ENCODE measurements at places on chromosomes 11 and 22.

DNA sequence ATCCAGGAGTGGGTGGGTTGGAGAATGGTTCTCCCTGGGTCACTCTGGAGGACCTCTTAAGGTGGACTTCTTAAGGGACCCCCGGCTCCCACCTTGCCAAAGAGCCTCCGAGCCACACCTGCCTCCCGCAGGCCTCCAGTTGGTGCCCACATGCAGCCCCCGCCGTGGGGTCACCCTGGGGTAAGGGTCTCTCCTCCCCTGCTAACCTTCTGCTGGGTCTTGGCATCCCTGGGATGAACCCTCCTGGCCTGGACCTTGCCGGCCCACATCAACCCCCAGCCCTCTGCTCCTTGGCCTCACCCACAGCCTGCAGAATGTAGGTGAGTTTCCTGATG is 12.5 kb upstream of the MUC6 start:
- no peaks in the 10 kb centered on the region for H3K36me3 ChIP-seq
- no peak overlapping the region for H3K27ac ChIP-seq
- H3K4me3 ChIP-seq = no peak overlapping the region
- peaks cover 19% of the 10 kb centered on the region for H3K27me3 ChIP-seq
- peaks cover 2% of the 10 kb centered on the region for H3K4me1 ChIP-seq

DNA sequence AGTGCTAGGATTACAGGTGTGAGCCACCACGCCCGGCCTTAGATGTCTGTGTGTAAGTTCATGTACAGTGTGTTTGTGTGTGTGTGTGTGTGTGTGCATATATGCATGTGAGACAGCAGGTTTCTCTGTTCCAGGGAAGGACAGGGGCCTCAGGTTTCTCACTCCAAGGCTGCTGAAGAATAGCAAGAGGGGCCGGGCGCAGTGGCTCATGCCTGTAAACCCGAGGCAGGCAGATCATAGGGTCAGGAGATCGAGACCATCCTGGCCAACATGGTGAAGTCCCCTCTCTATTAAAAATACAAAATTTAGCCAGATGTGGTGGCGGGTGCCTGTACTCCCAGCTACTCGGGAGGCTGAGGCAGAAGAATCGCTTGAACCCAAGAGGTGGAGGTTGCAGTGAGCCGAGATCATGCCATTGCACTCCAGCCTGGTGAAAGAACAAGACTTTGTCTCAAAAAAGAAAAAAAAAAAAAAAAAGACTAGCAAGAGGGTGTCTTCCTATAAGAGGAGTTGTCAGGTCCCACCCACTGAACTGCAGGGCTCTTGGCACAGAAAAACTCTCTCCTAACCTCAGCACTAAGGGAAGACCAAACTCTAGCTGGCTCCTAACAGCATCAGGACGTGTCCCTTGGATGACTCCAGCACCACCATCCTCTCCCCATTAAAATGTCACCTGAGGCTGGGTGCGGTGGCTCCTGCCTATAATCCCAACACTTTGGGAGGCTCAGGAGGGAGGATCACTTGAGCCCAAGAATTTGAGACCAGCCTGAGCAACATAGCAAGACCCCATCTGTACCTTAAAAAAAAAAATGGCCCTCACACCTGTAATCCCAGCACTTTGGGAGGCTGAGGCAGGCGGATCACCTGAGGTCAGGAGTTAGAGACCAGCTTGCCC is 40.0 kb downstream of the TST start:
- no peak overlapping the region for H3K27ac ChIP-seq
- H3K4me1 ChIP-seq = peaks cover 15% of the 10 kb centered on the region
- H3K27me3 ChIP-seq = peaks cover 9% of the 10 kb centered on the region
- H3K4me3 ChIP-seq = no peak overlapping the region

DNA sequence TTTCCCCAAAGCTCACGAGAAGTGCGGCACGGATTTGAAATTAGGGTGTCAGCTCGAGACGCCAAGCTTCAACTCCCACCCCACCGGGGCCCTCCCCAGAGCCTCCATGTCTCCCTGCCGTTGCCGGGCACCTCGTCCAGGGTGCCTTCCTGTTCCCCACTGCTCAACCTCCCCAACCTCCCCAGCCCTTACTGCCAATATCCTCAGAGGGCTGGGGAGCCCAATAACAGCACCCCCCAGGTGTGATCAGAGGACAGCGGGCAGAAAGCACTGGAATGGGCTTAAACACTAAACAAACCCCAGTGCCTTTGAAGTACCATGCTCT is 1336.4 kb downstream of the TBC1D22A start:
- peaks cover 25% of the 10 kb centered on the region for H3K4me1 ChIP-seq
- H3K4me3 ChIP-seq = no peak overlapping the region
- H3K27ac ChIP-seq = peak overlapping the region; percentile 2
- peak; percentile 26 for DNase-seq
- H3K27me3 ChIP-seq = peaks cover 3% of the 10 kb centered on the region

GRCh38 chr22:43446037-43446803 is 34.4 kb downstream of the MPPED1 start:
- H3K27me3 ChIP-seq = peaks cover 25% of the 10 kb centered on the region
- H3K4me1 ChIP-seq = no peaks in the 10 kb centered on the region
- no peak overlapping the region for H3K27ac ChIP-seq
- H3K4me3 ChIP-seq = no peak overlapping the region
- no peaks in the 10 kb centered on the region for H3K36me3 ChIP-seq

DNA sequence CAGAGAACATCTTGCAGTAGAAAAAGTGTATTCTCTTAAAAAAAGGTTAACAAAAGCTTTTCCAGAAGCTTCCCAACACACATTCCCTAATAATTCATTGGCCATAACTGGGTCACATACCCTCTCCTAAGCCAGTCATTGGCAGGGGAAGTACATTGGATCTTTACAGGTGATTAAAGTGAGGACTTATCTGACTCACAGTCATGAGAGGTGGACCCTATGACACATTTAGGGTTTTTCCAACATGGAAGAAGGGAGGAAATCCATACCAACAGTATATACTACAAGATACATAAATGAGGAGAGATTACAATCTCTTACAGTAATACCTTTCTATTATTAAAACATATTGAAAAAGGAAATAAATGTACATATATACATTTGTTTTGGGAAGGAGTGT is 72.2 kb downstream of the CCDC73 start:
- H3K4me1 ChIP-seq = peaks cover 5% of the 10 kb centered on the region
- H3K27ac ChIP-seq = no peak overlapping the region
- no peaks in the 10 kb centered on the region for H3K36me3 ChIP-seq
- H3K27me3 ChIP-seq = peaks cover 14% of the 10 kb centered on the region
- no peak overlapping the region for H3K4me3 ChIP-seq
- DNase-seq = no peak
